ENCODE measurements at places on chromosomes 1 and 21.
A peak's percentile ranks its signal among the peaks of the same experiment; 100 is the strongest.

DNA sequence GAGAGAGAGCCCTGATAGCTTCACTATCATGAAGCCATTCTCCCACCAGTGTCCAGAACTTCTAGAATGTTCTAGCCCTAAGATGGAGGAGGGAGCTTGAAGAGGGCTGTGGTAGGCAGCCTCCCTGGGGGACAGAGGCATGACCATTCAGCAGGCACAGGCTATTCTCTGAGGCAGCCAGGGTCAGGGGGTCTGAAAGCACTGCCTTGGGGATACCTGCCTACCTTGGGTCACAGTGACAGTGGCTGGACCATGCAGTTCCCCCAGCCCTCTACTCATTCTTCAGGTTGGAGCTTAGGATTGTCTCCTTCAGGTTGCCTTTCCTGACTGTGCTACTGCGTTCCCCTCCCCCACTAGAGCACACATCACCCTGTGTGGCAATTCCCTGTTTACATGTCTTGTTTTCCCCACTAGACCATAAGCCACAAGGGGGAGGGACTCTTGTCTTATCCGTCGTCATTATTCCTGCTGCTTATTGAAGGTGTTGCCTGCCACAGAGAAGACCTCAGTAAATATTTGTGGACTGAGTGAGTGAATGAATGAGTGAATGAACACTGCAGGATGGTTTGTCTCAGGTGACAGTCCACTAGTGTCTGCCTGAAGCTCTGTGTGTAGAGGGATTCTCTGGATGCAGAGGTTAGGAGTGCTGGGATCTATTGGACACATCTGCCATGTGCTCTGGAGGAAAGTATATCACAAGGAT lies 5.2 kb downstream of the ZDHHC18 start:
- no peak for DNase-seq

- no peak for DNase-seq
Measured at GRCh38 chr1:207817778-207818751, 66.2 kb downstream of the CD46 start.

GRCh38 chr21:44709426-44710293 lies 1.7 kb downstream of the TSPEAR start:
- DNase-seq = no peak

GRCh38 chr1:230240446-230241086 lies 173.5 kb downstream of the GALNT2 start:
- DNase-seq = no peak

DNA sequence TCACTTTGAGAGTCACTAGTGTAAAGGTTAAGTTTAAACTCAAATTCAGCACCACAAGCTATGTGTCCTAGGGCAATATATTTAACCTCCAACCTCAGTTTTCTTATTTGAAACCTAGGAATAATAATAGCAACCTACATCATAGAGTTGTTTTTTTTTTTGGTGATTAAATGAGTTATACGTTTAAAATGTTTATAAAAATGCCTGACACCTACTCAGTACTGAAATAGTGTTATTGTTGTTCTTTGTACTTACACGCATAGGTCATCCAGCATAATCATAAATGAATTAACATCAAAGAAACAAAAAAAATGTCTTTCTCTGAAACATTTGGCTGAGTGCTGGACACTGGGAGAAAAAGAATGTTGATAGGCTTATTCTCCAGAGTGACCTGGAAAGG lies 266.8 kb upstream of the PRMT6 start:
- no peak for DNase-seq

DNA sequence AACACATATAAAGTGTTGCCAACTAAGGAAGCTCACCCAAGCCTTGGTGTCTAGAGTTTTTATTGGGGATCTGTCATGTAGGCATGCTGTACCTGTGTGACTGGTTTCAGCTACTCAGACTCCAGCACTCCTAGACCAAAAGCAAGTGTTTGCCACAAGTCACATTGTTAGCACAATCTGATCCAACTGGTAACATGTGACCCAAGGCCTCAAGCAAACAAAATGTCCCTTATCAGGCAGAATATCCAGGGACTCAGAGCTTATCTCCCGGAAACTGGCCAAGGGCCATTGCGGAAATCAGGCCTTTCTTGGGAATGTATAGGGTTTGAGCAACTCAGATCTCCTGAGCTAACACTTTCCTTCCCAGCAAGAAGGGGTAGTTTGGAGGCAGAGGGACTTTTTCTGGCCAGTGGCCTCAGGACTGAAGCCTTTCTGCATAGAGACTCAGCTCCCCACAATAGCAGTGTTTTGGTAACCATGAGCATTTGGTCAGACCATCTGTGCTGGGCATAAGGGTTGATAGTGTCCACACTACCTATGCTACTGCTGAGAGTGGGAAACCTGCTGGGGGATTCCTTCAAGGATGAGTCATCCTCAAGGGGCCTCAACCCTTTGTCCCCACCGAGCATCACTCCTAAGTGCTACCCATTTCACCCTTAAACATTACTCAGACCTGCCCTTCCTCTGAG lies 29.6 kb downstream of the NHLH2 start:
- no peak for DNase-seq

DNA sequence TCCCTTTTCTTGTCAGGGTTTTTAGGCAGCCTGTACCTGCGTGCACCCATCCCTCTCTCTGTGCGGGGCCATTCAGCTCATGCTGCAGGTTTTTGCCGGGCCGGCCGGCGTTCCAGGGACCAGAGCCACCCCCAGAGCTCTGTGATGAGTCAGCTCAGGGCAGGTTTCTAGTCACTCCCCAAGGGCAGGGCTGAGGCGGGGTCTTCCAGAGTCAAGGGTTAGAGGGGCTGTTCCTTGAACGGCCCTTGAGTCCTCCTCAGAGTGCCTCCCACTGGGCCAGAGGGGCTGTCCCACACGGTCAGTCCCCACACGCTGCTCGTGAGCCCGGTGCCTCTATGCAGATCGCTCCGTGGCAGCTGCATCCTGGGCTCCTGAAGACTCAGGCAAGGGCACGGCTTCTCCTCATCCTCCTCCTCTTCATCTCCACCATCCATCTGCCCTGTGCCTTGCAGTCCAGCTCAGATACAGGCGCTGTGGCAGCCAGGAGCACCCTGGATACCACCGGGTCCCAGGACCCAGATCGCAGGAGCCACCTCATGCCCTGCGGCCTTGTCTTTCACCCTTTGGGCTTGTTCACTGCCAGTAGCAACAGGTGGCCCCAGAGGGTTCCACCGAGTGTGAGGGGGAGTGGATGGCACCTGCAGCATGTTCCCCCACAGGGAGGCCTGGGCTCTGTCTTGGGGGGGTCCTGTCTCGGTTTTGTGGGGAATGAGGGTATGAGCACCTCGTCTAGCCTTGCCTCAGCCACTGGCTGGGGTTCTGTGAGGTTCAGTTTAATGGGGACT lies 17.4 kb downstream of the SLX9 start:
- no peak for DNase-seq

GRCh38 chr1:229046251-229046853 lies 224.6 kb upstream of the RAB4A start:
- DNase-seq = no peak

DNA sequence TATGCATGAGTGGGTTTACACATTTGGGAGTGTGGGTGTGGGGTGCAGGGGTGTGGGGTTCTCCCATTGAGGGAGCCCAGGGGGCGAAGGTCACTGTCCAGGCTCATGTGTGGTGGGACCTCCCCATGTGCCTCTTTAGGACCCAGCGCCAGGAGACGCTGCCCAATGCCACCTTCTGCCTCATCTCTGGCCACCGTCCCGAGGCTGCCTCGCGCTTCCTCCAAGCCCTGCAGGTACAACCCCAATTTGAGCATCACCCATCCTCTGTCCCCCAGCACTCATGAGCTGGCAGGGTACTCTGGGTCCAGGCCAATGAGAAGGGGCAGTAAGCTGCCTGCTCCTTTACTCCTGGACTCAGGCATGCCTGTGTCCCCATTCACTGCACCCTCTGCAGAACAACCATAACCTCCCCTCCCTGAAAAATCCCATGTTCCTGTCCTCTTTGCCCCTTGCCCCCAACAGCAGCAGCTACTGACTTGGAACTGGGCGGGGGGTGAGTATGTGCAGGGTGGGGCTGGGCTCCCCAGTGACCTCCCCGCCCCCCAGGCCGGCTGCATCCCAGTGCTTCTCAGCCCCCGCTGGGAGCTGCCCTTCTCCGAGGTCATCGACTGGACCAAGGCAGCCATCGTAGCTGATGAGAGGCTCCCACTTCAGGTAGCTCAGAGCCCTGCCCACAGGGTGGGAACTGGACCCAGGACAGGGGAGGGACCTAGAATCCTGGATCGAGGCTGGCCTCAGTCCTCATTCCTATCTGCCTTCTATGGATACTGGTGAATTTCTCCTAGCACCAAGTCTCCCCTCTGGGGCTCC lies 7.7 kb downstream of the EXTL1 start:
- DNase-seq = no peak

DNA sequence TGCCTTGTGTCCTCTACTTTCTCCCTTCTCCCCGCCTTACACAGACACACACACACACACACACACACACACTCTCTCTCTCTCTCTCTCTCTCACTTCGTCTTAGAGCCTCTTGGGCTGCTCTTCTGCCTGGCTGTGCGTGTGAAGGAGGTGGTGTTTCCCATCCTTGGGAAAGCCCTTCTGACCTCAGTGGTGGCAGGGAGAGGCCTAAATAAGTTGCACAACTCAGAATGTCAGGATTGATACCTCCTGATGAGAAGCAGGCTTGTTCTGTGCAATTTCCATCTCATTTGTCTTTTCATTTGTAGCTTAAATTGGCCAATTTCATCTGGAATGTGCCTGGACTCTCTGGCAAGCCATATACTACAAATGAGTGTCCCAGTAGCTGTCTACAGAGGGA lies 25.0 kb downstream of the LRRN2 start:
- no peak for DNase-seq

- DNase-seq = no peak
Measured at GRCh38 chr1:172717722-172718465, 59.0 kb downstream of the FASLG start.

DNA sequence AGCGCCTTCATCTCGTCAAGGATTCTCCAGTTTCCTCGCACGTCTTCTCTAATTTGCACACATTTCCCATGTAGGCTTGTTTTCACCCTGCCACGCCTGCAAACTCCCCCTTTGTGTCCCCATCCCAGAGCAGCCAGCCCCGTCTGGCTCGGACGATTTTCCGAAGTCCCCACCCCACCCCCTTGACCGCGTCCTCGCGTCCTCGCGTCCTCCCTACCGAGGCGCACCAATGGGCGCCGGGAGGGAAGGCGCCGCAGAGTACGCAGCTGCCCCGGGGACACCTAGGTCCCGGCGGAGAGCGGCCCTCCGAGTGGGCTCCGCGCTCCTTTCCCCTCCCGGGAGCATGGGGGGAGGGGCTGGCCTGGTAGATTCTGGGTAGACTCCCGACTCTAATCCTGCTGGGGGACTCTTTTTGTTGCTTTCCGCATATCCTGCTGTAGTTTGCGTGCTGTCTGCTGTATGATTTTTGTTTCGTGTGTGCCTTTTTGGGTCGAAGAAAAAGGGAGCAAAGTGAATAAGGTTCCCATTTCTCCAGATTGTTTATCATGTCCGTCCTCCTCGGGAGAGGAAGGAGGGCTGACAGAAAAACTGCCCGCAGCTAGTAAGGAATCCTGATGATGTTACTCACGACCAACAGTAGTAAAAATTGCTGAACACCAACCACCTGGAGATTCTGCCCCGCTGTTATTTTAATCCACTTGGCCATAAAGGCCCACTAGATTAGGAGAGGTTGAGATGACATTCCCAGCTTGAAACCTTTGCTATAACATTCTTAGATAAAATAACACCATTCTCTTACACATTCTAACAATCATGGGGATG lies 1.5 kb downstream of the CACHD1 start:
- peak; percentile 48 for DNase-seq

All from KBM-7 (cell line).